Midbrain (tissue), 1 donor: ENCODE measurements at places on chromosomes 6 and 20.

DNA sequence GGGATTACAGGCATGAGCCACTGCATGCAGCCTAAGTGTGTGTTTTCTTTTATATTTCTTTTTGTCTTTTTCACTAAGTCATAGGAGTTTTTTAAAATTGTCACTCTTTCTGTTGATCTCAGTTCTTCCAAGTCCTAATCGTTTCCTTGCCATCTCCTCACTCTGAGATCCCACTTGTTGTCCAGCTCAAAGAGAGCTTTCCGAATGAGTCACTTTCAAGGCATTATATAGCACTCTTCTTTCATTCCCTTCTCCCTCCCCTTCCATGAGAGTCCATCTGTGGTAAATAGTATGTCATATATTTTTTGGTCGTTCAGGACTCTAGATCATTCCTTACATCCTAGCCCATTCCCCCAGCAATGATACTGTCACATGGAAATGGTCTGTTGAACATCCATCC is 4.3 kb downstream of the VAPB start:
- no peak for DNase-seq

GRCh38 chr20:31968291-31969126 is 558 bp downstream of the XKR7 start:
- peak; percentile 63 for DNase-seq

- no peak for DNase-seq
These were observed 46.1 kb downstream of the KIAA0319 start for GRCh38 chr6:24599686-24600399.

GRCh38 chr20:4604580-4604979 is 117.1 kb upstream of the PRND start:
- DNase-seq, result no peak

GRCh38 chr20:24970030-24970553 is 21.0 kb downstream of the CST7 start:
- DNase-seq, result no peak

GRCh38 chr6:132270726-132271402 is 130.4 kb downstream of the MOXD1 start:
- no peak for DNase-seq

DNA sequence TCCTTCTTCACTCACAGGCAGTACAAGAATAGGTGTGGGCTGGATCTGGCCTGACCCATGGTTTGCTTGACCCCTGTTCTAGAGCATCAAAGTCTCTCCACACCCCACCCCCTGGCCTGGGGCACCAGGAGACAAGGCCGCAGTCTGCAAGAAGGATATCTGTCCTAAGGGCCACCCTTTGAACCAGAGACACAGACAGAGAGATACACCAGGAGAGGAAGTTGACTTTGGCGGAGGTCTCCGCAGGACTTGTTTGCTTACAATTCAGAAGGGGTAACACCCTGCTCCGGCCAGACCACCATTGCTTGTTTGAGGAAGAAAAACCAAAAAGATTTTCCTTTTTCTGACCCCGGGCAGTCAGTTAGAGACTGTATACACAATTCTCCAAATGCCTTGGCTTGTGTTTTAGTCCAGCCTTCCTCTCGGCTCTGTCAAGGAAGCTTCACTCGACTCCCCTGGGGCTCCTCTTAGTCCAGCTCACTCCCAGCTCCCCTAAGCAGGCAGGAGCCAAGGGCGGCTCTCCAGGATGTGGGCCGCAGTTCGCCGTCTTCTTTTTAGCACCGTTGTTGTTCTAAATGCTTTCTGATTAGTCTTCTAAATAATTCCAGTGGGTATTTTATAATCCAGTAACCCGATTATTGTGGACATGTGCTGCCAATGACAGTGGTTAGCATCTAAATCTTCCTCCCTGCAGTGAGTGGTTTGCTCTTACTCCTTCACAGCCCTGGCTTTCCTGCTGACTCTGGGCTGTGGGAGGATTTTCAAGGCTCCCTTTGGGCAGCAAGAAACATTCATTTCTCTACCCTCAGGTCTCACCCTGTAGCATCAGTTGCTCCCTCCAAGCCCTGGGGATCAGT is 58.6 kb upstream of the MRPS10 start:
- DNase-seq, result no peak

DNA sequence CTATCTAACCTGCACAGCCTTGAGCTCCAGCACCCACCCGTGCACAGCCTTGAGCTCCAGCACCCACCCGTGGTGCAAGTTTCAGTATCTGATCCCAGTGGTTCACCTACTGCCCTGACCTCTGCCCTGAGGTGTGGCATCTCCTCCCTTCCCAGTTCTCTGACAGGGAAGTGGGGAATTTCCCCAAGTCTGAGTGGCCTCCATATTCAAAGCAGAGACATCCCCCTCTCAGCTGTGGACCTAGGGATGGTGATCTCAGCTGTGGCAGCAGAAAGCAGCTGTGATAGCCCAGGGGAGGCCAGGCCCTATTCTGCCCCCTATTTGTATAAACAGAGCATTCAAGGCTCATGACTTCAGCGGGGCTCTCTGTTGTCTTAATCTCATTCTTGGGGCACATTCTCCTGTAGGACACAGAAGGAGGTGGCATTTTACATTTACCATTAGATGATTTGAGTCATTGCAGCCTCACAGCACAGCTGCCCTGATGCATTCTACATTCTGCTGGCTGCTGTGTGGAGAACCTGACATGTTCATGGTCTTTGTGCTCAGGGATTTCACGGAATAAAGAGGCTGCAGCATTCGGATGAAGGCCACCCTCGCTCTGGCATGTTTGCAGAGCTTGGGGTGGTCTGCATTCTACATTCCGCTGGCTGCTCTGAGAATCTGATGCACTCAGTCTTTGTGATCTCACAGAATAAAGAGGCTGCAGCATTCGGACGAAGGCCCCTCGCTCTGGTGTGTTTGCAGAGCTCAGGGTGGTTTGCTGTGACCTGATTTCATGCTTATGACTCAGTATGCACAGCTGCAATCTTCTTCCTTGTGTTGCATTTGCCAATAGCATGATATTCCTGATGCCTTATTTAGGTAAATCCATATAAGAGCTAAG is 16.9 kb downstream of the GPR31 start:
- DNase-seq, result no peak

DNA sequence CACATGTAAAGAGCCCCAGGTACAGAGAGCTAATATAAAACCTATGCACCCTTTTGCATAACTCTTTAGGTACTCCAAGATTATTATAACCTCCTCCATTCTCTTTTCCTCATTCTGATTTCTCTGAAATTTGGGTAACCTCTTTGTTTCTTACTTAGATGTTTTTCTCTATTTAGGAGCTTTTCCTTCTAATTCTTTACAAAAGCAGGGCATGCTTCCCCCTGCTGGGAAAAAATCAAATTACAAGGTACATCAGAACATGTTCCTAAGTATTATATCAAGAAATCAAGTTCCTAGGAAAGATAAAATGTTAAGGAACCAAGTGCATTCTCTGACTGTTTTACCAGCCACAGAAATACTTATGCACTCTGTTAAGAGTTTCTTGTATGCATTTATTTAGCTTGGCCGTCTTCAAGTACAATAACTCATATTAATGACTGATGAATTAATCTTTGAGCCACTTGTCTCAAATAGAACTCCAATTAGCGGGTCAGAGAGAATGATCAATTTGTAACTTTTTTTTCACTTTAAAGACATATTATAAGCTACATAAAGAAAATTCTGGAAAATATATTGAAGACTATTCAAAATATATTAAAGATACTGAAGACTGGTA is 2.1 kb downstream of the KHDRBS2 start:
- peak; percentile 72 for DNase-seq

DNA sequence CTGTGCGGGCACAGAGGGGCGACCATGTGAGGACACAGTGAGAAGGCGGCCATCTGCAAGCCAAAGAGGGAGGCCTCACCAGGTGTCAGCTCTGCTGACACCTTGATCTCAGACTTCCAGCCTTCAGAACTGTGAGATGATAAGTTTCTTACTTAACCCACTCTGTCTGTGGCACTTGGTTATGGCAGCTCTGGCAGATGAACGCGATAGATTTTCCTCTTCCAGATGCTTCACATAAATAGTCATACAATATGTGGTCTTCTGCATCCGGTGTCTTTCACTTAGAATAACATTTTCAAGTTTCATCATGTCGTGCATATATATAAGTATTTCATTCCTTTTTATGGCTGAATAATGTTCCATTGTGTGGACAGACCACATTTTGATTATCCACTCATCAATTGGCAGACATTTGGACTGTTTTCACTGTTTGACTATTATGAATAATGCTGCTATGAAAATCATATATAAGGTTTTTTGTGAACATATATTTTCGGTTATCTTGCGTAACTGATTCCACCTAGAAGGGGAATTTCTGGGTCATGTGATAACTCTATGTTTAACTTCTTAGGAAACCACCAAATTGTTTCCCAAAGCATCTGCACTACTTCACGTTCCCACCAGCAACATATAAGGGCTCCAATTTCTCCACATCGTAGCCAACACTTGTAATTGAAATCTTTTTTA is 30.2 kb downstream of the PRR18 start:
- DNase-seq, result no peak

- DNase-seq, result no peak
These were observed 542.0 kb upstream of the RNF217 start for GRCh38 chr6:124420116-124420840.

DNA sequence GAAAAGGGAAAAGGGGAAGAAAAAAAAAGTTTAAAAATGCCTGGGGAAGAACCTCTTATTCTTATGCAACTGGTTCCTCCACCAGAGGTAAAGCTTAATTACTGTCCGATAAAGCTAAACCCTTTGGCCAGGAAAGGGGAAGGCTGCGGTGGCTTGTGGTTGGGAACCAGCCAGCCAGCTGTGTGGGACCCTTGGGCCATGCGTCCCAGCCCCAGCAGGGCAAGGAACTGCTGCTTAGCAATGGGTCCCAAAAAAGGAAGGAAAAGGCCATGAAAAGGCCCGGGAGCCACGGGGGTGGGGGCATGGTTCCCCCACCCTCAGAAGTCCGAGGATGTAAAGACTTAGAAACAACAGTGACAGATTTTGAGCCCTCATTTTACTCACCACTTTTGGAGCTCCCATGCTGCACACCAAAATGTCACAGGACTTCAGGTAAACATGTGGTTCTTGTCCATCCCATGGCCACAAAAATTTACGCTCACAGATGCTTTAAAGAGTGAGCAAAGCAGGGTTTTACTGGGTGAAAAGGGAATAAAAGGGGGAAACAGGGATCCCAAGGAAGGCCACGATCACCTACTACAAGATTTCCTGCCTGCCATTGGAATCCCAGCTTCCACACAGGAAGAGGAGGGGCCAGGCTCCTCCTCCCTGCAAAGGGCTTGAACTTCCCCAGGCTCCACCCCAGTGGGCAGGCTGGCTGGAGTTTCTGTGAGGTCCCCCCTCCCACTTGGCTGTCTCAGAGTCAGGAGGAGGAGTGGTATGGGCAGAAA is 1234.7 kb upstream of the GJE1 start:
- DNase-seq, result no peak

GRCh38 chr6:71766796-71767195 is 119.6 kb upstream of the RIMS1 start:
- DNase-seq, result no peak

GRCh38 chr20:58853466-58853865 is 950 bp downstream of the GNAS start:
- no peak for DNase-seq

DNA sequence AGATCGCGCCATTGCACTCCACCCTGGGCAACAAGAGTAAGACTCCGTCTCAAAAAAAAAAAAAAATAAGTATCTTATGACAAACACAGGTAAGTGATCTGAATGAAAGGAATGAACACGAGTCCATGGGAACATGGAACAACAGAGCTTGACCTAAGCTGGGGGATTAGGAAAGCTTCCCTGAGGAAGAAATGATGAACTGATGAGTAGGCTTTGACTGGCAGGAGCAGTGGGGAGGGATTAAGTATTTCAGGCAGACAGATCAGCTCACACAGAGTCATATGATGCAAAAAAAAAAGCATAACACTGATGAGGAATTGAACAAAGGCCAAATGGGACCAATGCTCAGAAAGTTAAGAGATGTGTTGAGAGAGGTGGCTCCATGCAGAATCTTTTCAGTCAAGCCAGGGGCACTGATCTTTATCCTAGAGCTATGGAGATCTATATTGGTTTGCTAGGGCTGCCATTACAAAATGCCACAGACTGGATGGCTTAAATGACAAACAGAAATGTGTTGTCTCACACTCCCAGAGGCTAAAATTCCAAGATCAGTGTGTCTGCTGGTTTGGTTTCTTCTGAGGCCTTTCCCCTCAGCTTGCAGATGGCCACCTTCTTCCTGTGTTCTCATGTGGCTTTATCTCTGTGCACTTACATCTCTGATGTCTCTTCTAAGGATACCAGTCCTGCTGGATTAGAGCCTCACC is 85.6 kb downstream of the ANKRD6 start:
- DNase-seq, result no peak

DNA sequence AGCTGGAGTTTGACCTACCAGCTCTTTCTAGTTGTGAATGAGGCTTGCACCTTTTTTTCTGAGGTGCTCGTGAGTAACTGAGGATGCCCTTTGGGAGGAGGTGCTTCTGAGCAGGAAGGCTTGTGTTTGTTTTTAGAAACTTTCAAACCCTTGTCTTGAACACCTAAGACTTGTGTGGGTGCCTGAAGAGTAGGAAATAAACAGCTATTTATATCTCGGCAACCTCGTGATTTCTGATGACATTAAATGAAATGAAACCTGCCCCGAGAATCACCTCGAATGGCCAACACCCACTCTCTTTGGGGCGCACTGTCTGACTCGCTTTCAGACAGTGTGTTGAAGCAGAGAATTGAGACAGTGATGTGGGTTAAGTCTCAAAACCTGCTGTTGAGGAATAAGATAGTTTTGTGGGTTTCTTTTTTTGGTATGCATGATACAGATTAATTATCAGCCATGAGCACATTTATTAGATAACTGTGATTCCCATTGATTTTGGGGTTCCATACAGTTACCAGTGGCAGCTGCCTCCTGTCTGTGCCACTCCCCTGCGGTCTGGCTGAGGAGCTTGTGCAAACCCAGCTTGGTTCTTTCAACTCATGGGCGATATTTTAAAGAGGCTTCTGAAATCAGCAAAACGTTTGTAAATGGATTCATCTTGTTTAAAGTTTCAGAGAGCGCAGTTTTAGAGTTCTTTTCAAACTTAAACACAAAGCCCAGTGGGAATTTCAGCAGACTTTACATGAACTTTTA is 8.4 kb downstream of the IRF4 start:
- DNase-seq, result no peak

- DNase-seq, result peak; percentile 30
These were observed 10.7 kb downstream of the ANGPT4 start for GRCh38 chr20:905396-905961.

- no peak for DNase-seq
These were observed 15.2 kb downstream of the PSMG4 start for GRCh38 chr6:3273707-3274521.

DNA sequence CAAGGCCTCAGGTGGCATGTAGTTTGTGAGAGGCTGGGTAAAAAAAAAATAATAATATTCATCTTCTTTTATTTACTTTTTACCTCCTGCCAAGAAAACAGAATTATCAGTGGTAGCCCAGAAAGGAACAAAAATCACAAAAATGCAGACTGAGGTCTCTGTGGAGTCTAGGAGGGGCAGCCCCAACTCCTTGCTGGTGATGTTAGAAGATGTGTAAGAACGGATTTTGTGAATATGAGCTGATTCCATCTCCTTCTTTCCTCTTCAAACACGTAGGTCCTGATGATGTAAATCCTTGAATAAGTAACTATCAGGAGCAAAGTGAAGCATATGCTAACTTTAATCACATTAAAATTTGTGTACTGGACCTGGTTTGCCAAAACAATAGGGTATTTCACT is 226.8 kb downstream of the EYA4 start:
- no peak for DNase-seq

- no peak for DNase-seq
These were observed 94.2 kb upstream of the SRSF6 start for GRCh38 chr20:43363506-43363905.

- DNase-seq, result no peak
These were observed 40.1 kb upstream of the BCAS1 start for GRCh38 chr20:54110457-54110856.
